ENCODE measurements at places on chromosomes 7 and 10. TPM values are rescaled to one million over a fixed set of nuclear protein-coding genes. Genes with fewer than 3 reads are reported as not detected.

GRCh38 chr10:120827251-120827875 lies 23.8 kb upstream of the WDR11 start:
- DNase-seq: no peak

- DNase-seq: no peak
Observed at GRCh38 chr10:84549368-84550165, 221.2 kb downstream of the CCSER2 start.

DNA sequence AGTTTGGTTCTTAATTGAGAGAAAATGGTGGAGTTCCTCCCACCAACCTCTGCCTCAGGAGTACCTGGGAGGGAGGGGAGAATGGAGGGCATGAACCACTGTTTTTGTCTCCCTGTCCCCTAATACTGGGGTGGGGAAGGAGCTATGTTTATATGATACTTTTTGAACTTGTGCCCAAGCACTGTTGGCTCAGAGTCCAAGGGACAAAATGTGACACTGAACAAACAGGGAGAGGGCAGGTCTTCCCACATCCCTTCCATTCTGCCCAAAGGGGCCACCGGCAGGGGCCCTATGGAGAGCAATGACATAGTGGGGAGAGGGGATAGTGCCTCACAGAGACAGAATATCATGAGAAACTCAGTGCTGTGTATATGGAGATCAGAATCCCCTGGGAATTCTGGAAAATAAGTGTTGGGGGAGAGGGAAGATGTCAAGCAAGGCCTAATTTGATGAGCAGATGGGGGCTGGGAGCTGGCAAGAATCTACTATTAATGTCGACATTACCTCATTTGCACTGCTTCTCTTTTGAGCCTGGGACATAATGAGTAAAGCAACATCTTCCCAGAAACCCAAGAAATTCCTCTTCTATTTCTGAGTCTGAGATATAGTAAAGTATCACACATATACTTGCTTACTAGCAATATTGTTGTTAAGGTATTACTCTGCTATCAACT lies 180.6 kb downstream of the CYP26A1 start:
- no peak for DNase-seq

DNA sequence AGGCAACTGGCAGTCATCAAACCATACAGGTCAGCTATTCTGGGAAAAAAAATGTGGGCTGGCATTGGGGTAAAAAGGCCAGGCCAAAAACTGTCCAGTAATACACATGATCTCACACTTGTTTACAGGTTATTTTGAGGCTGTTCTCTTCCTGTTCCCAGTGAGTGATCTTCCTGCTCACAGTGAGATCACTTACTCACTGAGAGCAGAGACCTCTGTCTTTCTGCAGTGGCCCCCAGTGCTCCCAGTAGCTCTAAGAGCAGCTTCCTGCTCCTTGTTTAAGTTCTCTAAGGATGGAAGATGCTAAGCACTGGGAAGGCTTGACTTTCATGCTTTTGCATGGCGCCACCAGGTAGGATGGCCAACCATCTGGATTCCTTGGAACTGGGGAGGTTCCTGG lies 93.5 kb upstream of the KIAA1217 start:
- DNase-seq: no peak

DNA sequence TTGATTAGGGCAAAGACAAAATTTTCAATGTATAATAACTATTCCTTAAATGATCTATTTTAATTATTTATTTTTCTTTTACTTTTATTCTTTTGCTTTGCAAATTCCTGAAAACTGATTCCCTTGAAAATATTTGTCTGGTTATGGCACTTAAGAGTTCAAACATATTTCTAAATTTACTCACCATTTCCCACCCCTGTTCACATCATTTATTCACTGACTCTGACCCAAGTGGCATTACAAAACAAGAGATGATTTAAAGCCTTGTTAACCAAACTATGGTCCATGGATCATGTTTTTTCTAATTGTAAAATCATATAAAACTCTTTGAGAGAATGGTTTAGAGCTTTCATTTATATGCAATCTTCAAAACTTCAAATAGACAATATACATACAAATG lies 1256.1 kb upstream of the LRRN3 start:
- DNase-seq: no peak

- DNase-seq: no peak
Observed at GRCh38 chr10:75191821-75192568, 18.6 kb upstream of the VDAC2 start.

- DNase-seq: no peak
Observed at GRCh38 chr7:110522761-110523200, 568.1 kb upstream of the LRRN3 start.

TMEM229A gene
- total RNA-seq: not detected

MKI67 gene
- total RNA-seq: 161 TPM

AKR1C2 gene
- not detected for total RNA-seq

FOXP2 gene
- total RNA-seq: 0.02 TPM

ARHGAP21 gene
- total RNA-seq: 46.7 TPM

JAKMIP3 gene
- 1.3 TPM for total RNA-seq

SPDYE3 gene
- total RNA-seq: not detected
